ENCODE measurements at places on chromosomes 1 and 21. TPM values are rescaled to one million over a fixed set of nuclear protein-coding genes. Genes with fewer than 3 reads are reported as not detected.

GRCh38 chr1:80217377-80217986 is 1211.0 kb upstream of the ADGRL4 start:
- DNase-seq, result peak; percentile 19

MMEL1 gene
- 22.9 TPM for total RNA-seq

DNA sequence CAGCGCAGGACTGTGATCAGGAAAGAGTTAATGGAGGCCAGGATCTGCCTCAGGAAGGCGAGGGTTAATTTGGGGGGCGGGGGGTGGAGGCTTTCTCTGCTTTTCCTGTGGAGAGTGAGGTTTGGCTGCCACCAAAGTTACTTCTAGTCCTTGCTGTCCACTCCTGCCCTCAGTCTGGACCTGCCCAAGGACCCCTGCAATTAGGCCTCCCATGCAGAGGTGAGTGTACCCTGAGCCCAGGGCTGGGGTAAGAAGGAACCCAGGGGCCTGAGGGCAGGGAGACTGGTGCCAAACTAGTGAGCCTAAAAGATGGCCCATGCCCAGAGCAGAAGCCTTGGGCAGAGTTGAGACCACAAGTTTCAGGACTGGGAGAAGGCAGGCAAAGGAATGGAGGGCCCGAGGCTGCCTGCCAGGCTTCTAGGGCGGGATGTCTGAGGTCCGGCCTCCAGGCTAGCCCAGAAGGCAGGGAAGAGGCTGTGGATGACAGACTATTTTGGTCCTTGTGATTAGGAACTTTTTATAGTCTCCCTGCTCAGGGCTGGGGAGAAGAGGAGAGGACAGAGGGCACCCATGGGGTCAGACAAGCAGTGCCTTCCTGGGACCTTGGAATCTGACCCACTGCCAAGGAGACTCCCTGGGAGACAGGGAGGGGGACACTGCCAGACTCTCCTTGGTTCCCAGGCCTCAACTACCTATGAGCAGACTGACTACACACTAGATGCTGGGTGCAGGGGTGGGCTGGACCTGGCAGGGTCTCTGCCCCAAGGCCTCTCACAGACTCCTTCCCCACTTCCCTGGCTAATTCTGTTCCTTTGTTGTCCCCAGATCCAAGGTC is at the start of gene FAM110D:
FAM110D (plus strand) TSS at position 172 of the 835 bp plus-strand sequence. CDS start 2,213 bp downstream, outside the sequence.
- no peak for DNase-seq

DNA sequence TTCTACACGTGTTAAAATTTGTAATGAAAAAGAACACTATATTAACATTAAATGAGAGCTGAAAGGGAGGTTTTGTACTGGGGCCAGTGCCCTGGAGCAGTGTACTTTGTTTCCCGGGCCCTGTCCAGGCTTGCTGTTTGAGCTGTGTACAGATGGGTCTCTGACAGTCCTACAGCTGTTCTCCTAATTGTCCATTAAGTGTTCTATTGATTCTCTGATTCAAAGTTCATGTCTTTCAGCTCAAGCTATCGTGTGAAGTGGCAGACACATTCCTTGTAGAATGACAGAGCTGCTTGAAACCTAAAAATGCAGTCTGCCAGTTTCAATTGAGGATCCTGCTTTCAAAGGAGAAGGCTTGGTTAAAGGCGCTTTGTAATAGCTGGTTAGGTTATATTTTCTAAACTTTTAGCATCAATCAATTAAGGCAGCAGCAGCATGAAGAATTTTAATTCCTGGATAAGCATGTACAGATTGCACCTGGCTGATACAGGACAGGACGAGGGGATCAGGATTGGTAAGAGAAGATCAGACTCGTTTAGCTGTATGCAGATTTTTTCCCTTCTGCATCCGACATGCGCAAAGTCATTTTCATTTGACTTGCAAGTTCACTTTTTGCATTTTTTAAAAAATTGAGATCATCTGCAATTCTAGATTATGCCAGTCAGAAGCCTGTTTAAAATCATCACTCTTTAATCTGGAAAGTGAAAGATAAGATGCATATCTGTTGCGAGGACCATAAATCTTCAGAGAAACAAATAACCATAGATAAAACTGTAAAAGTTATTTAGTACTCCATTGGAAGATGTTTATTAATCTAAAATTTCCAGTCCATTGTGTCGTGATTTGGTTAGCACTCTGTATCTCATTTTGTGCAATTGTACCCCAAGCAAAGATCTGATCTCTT is 98.5 kb downstream of the ATG4C start:
- no peak for DNase-seq

DNA sequence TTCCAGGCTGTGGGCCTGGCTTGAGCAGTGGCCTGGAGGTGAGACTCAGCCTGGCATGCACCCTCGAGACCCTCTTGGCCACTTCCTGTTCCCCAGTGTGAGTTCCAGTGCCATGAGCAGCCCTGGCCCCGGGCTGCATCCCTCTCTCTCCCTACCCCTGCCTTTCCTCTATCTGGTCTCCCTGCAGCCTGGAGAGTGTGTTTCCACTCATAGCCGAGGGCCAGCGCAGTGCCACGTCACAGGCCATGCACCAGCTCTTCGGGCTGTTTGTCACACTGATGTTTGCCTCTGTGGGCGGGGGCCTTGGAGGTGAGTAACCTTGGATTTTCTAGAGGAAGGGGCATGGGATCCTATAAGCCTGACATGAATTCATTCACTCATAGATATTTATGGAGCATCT is 13.6 kb downstream of the RHBG start:
- no peak for DNase-seq

DNA sequence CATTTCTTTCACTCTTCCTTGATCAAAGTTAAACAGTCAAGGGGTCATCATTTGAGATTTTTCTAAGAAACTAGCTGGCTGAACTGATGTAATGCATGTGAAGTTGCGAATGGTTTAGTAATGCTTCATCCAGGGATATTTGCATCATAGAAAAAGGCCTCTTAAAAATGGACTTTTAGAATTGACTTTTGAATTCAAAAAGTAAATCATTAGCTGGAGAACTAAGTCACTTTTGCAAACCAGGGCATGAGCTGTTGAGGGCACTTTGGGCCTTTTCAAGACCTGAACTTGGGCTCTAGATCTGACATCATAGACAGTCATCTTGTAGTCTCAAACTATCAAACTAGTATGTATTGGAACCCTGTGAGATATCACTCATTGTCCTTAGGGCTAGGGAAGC is 85.0 kb downstream of the GRIK1 start:
- no peak for DNase-seq

DNA sequence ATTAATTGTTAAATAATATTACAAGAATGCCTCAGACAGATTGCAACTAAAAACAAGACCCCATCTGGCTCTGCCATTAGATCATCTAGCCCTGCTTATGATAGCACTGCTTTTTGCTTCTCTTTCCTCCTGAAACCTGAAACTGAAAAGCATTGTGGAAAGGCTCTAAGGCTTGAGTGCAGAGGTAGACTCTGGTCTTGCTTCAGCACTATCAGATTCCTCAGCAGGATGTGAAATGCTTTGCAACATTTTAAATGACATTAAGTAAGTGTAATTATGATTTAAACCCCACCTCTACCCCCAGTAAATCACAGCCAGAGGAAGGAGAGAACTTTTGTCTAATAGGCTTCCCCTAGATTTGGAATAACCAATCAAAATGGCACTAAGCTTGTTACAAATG is 32.9 kb downstream of the PHC2 start:
- no peak for DNase-seq
